Suprapubic skin (tissue), 4 donors: ENCODE measurements at places on chromosomes 5 and 9. TPM values are rescaled to one million over a fixed set of nuclear protein-coding genes. Genes with fewer than 3 reads are reported as not detected.

Gene CDX1
- total RNA-seq: 0.76 TPM

Gene ADGRV1
- total RNA-seq: 2.5 TPM

Gene ADAMTSL2
- 0.60 TPM for total RNA-seq

Gene OR1J2
- total RNA-seq: not detected

Gene RNF208
- 5.2 TPM for total RNA-seq

Gene MRPS30
- 79.1 TPM for total RNA-seq

Gene MTRR
- total RNA-seq: 41.6 TPM

Gene PCDHB11
- total RNA-seq: 1.2 TPM

Gene NMUR2
- total RNA-seq: not detected

DNA sequence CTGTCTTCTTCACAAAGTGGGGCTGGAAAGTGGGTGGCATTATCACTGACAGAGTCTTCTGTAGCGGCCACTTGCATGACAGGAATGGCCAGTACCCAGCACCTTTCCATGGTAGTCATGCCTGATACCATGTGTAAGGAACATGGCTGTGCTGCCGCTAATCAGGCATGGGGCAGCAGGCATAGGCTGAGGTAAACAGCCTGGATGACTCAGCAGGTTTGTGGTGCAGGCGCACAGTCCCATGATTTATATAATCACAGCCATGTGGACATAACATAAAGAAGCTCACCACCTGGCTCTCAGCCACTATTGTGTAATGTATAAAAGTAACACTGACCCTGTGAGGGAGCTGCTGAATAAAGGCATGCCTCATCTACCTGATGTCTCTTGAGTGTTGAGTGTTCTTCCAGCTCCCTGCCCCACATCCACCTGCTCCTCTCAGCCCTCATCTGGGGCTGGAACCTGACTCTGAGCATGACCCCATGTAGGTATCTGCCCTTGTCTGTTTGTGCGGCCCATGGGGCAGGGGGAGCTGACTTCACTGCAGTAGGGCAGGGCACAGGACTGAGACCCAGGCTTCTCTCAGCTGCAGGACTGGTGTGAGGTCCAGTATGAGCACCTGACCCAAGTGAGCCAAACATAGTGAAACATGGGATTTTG lies 13.2 kb upstream of the ICE1 start:
- H3K27me3 ChIP-seq: no peaks in the 10 kb centered on the region
- no peaks in the 10 kb centered on the region for H3K4me1 ChIP-seq
- no peaks in the 10 kb centered on the region for H3K36me3 ChIP-seq
- no peak for DNase-seq

GRCh38 chr5:19986031-19986619 lies 1.9 kb downstream of the CDH18 start:
- H3K4me1 ChIP-seq: peaks cover 10% of the 10 kb centered on the region
- H3K36me3 ChIP-seq: no peaks in the 10 kb centered on the region
- H3K27me3 ChIP-seq: peaks cover 3% of the 10 kb centered on the region

DNA sequence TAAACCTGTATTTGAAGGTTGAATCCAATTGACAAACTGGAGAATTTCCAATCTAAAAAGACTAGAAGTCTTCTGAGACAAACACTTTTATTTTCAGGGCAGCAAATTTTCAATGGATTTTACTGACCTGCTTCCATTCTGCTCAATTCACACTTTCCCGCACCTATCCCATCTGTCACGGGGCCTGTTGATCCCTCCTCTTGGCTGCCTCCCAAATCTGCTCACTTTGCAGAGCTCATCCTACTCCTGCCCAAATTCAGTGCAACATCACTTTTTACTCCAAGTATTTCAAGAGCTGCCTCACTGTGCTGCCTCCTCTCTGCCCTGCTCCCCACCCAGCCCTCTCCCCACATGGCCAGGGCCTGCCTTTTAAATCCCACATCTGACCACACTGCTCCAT lies 35.1 kb downstream of the GOLM1 start:
- no peak overlapping the region for H3K4me3 ChIP-seq
- no peak overlapping the region for H3K27ac ChIP-seq
- no peaks in the 10 kb centered on the region for H3K4me1 ChIP-seq
- DNase-seq: no peak
- H3K27me3 ChIP-seq: no peaks in the 10 kb centered on the region

- H3K4me1 ChIP-seq: no peaks in the 10 kb centered on the region
- no peaks in the 10 kb centered on the region for H3K27me3 ChIP-seq
- no peak overlapping the region for H3K4me3 ChIP-seq
- no peak overlapping the region for H3K27ac ChIP-seq
Observed at GRCh38 chr5:8068078-8068477, 199.1 kb downstream of the MTRR start.

DNA sequence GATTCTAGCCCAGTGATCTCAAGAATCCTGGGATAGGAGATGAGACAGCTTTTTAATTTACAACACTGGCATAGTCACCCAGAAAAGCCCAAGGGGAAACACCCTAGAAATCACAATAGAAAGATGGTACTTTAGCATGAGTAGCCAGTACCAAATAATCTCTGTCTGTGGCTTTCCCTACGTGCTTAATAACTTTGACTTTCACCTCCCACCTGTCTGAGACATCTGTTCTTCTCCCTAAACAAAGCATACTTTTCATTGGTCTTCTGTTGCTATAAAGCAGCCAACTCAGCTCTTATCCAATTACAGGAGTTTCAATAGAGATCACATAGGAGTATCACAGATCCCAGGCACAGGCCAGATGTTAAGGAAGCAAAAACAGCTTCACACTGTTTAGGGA lies 10.4 kb downstream of the MARCHF3 start:
- H3K4me3 ChIP-seq: no peak overlapping the region
- H3K4me1 ChIP-seq: no peaks in the 10 kb centered on the region
- no peak for DNase-seq
- no peaks in the 10 kb centered on the region for H3K36me3 ChIP-seq
- H3K27ac ChIP-seq: no peak overlapping the region

GRCh38 chr9:99411479-99412115 lies 189.5 kb downstream of the SEC61B start:
- H3K4me1 ChIP-seq: no peaks in the 10 kb centered on the region
- H3K36me3 ChIP-seq: no peaks in the 10 kb centered on the region
- H3K27me3 ChIP-seq: no peaks in the 10 kb centered on the region
- DNase-seq: no peak

- no peaks in the 10 kb centered on the region for H3K4me1 ChIP-seq
- no peak overlapping the region for H3K27ac ChIP-seq
- no peaks in the 10 kb centered on the region for H3K36me3 ChIP-seq
- no peak overlapping the region for H3K4me3 ChIP-seq
Observed at GRCh38 chr9:82410866-82411265, 422.3 kb downstream of the SPATA31D1 start.

DNA sequence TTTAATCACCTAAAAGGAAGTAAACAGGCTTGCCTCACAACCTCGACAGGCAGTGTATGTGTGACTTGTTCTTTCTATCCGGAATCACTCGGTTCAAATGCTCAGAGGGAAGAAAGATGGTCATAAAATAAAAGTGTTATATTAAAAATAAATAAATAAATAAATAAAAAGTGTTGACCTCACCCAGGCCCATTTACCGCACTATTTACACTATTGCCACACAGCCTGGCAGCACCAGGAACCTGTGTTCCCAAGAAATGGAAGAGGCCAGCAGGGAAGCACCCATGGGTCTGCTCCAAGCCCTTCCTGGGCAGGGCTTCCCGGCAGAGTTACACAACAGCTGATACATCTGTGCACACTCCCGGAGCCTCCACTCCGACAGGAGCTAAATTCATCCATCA lies 127.9 kb downstream of the EFNA5 start:
- H3K27ac ChIP-seq: peak overlapping the region; percentile 83
- DNase-seq: peak; percentile 91
- no peaks in the 10 kb centered on the region for H3K27me3 ChIP-seq
- no peaks in the 10 kb centered on the region for H3K36me3 ChIP-seq
- H3K4me1 ChIP-seq: peaks cover 37% of the 10 kb centered on the region

DNA sequence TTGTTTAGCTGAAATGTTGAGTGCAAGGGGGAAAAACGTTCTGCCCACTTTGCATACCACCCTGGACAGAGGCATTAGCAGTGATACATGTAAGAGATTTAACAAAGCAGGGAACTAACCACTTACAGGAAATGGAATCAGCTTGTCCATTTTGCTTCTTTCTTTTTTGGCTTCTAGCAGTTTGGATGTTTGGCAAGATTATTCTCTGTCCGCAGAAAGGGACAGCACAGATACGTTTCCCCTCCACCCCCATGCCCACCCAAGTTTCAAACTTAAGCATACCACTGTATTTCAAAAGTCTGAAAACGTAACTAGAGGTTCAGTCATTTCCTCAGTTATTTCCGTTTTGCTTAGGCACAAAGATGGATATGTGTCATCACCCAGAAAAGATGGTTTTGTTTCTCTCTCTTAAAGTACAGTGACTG lies 118.4 kb downstream of the GDNF start:
- H3K36me3 ChIP-seq: peaks cover 26% of the 10 kb centered on the region
- H3K4me3 ChIP-seq: no peak overlapping the region
- H3K4me1 ChIP-seq: no peaks in the 10 kb centered on the region
- no peaks in the 10 kb centered on the region for H3K27me3 ChIP-seq
- DNase-seq: no peak

- H3K27ac ChIP-seq: no peak overlapping the region
- H3K27me3 ChIP-seq: no peaks in the 10 kb centered on the region
- H3K4me1 ChIP-seq: no peaks in the 10 kb centered on the region
Observed at GRCh38 chr5:155150012-155150411, 136.5 kb downstream of the KIF4B start.

GRCh38 chr9:133275105-133276000 lies at the start of gene ABO:
Gene ABO (minus strand): TSS chr9:133275201.
- H3K27me3 ChIP-seq: peaks cover 57% of the 10 kb centered on the region
- peak within 1 kb of the TSS; percentile 53 for H3K27ac ChIP-seq
- no peak for DNase-seq
- peaks cover 16% of the 10 kb centered on the region for H3K4me1 ChIP-seq

DNA sequence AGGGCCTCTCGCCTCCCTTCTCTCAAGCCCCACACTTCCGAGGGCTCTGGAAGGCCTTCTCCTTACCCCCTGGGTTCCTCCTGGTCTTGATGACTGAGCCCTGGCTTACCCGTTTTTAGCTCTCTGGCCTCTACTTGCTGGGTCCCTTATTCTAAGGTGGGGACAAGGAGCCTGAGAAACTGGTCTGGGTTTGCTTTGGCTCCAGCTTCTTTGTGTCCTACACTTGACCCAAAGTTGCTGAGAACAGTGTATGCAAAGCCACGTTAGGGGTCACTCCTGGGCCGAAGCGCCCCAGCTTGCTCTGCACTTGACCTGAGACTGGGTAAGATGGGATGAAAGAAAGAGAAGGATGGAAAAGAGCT lies 788 bp downstream of the ZNF346 start:
- H3K4me3 ChIP-seq: peak overlapping the region; percentile 98
- peaks cover 27% of the 10 kb centered on the region for H3K4me1 ChIP-seq
- peaks cover 3% of the 10 kb centered on the region for H3K36me3 ChIP-seq

DNA sequence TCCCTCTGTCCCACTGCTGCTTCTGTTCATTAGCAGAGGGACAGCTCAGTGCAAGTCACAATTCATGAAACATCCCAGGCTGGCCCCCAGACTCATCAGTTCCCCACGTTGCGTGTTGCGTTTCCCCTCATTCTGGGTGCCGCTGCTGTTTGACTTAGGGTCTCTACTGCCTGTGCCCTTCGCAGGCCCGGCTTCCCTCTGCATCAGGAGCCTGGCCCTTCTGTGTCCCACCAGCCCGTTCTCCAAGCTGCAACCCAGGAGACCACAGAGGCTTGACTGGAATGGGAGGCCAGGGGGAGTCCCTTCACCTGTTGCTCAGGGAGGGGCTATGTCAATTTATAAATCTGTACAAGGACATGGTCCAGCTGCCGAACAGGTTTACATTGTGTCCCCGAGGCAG lies 53.9 kb upstream of the SUSD3 start:
- H3K4me1 ChIP-seq: peaks cover 8% of the 10 kb centered on the region
- H3K4me3 ChIP-seq: no peak overlapping the region
- no peak overlapping the region for H3K27ac ChIP-seq
- H3K36me3 ChIP-seq: no peaks in the 10 kb centered on the region

GRCh38 chr9:19618816-19619215 lies 170.0 kb downstream of the SLC24A2 start:
- H3K36me3 ChIP-seq: no peaks in the 10 kb centered on the region
- no peaks in the 10 kb centered on the region for H3K4me1 ChIP-seq
- DNase-seq: no peak
- H3K27me3 ChIP-seq: peaks cover 9% of the 10 kb centered on the region
- H3K27ac ChIP-seq: no peak overlapping the region

DNA sequence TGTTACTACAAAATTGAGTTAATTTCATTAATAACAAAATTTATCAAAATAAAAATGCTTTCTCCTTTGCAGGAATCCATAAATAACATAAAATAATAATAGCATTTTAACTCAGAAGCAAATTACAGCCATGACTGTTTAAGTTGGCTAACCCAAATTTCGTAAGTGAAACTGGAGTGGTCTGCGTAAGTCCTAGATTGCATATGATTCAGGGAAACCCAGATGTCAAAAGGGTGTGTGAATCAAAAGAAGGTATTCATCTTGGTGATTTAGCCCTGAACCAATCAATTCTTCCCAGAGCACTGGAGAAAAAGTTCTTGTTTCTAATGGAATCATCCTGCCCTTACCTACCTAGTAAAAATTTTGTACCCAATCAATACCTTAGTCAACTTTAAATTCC lies 547.6 kb downstream of the RAB3C start:
- no peaks in the 10 kb centered on the region for H3K27me3 ChIP-seq
- no peak overlapping the region for H3K4me3 ChIP-seq
- no peaks in the 10 kb centered on the region for H3K36me3 ChIP-seq

DNA sequence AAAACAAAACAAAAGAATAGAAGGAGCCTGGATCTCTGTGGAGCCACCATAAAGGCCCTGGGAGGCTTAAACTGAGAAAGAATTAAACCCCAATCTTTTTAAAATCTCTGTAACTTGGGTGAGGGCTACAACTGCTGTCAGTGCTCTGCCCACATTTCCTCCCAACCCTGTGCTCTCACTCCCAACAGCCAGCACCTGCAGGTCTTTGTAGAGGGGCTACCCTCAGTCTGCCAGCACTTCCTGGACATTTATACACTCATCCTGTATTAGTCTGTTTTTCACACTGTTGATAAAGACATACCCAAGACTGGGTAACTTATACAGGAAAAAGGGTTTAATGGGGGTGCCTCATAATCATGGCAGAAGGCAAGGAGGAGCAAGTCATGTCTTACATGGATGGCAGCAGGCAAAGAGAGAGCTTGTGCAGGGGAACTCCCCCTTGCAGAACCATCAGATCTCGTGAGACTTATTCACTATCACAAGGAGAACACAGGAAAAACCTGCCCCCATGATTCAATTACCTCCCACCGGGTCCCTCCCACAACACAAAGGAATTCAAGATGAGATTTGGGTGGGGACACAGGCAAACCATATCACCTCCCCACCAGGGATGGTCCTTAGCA lies 47.4 kb downstream of the SCAI start:
- H3K4me3 ChIP-seq: no peak overlapping the region
- H3K36me3 ChIP-seq: no peaks in the 10 kb centered on the region
- no peaks in the 10 kb centered on the region for H3K27me3 ChIP-seq
- no peak overlapping the region for H3K27ac ChIP-seq
- no peaks in the 10 kb centered on the region for H3K4me1 ChIP-seq
- DNase-seq: no peak

- DNase-seq: no peak
- H3K27me3 ChIP-seq: no peaks in the 10 kb centered on the region
- no peak overlapping the region for H3K4me3 ChIP-seq
- H3K4me1 ChIP-seq: no peaks in the 10 kb centered on the region
- H3K27ac ChIP-seq: no peak overlapping the region
Observed at GRCh38 chr9:82912645-82913044, 150.3 kb downstream of the RASEF start.

GRCh38 chr9:21165516-21165915 lies 944 bp downstream of the IFNA21 start:
- H3K4me3 ChIP-seq: no peak overlapping the region
- no peaks in the 10 kb centered on the region for H3K27me3 ChIP-seq
- H3K27ac ChIP-seq: no peak overlapping the region
- no peak for DNase-seq
- H3K4me1 ChIP-seq: no peaks in the 10 kb centered on the region
